ENCODE measurements at places on chromosomes 7 and 10.

DNA sequence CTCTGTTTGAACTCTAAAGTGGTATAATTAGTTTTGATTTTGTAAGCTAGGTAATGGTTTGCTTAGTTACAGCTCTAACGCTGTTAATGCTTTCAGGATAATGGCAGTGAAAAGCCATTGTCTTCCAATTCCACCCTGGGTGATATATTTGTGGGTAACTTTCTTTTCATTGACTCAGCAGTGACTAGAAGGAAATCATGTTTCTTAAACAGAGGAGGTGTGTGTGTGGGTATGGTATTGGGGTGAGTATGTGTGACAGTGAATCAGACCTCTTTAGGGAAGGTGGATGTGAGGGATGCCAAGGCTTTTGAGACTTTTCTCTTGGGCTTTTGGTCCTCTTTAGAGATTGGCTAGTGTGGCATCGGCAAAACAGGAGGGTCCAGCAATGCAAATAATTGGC lies 13.6 kb downstream of the ENTPD7 start:
- no peak for DNase-seq

- no peak for DNase-seq
Measured at GRCh38 chr10:77846718-77847311, 79.7 kb downstream of the DLG5 start.

DNA sequence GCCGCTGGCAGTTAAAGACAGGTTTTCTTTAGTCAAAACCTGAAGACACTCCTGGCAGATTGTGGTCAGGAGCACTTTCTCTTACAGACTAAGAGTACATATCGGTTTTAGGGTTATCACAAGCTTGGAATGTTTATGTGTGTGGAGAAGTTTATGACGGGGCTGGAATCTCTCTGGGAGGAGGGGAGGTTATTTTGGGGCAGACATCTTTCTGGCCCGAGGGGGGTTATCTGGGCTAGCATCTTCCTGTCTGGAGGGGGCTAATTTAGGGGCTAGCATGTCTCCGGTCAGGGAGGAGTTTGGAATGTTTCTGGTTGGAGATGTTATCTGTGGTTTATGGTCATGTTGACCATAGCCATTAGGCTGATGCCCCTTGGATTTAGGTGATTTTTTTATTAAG lies 141.2 kb upstream of the KIF5B start:
- DNase-seq, result no peak

GRCh38 chr10:521261-522250 lies 167.9 kb downstream of the DIP2C start:
- no peak for DNase-seq

DNA sequence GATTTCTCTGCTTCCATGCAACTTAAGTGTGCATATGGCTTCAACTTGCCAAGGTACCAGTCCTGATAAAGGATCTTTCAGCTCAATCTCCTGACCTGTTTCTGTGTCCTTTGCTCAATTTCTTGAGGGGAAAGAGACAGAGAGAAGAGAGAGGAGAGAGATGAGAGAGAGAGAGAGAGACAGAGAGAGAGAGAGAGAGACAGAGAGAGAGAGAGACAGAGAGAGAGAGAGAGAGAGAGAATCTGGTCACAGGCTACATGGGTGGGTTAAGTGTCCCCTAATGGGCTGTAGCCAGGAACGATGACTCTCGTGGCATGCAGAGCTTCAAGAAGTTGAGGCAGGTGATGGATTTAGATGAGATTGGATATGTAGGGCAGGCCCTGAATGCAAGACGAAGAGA lies 335.2 kb upstream of the PRKCQ start:
- no peak for DNase-seq

DNA sequence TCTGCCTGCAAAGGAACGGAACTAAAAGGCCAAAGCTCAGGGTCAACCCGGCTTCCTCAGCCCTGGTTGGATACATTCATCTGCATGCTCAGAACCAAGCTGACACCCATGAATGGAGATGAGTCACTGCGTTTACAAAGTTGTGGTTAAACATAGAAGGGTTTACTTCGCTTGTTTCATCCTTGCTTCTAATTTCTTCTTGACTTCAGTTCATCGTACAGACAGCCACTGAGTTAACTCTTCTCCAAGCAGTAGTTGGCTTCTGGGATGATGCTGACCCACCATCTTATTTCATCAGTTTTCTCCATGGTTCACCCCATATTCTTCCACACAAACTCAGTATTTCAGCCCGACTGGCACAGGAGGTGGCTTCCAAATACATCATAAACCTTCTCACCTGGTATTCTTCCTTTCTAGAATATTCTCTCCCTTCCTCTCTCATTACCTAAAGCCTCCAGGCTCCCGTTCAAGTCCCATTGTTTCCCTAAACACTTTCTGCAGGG lies 166.3 kb upstream of the RNF32 start:
- no peak for DNase-seq

- DNase-seq, result no peak
Measured at GRCh38 chr10:32326680-32327363, 20.1 kb downstream of the EPC1 start.

- DNase-seq, result no peak
Measured at GRCh38 chr10:9140373-9140772, 1085.9 kb downstream of the GATA3 start.

- DNase-seq, result no peak
Measured at GRCh38 chr10:113177156-113177935, 227.3 kb downstream of the TCF7L2 start.

DNA sequence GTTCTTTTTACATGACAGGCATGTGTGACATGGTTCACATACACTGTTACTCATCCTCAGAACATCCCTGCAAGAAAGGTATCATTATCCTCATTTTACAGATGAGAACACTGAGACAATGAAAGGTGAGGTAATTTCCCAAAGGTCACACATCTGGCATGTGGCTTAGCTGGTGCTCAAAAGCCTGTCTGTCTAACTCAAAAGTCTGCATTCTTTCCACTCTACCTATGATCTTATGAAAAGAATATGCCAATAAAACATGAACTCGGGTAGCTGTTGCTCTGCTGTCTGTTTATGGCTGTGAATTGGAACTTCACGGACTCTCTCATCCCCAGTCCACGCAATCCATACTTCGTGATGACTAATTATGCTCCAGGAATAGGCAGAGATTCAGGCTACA lies 79.0 kb upstream of the ODAD2 start:
- DNase-seq, result no peak

DNA sequence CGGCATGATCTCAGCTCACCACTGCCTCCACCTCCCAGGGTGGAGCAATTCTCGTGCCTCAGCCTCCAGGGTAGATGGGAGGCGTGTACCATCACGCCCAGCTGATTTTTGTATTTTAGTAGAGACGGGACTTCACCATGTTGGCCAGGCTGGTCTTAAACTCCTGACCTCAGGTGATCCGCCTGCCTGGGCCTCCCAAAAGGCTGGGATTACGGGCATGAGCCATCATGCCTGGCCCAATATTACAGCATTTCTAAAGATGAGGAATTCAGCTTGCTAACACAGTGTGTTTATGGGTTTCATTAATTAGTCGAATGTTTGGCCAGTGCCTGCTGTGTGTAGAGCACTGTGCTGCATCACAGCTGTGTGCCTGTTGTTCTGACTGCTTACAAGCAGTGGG lies 3.7 kb downstream of the WDR37 start:
- DNase-seq, result no peak

- DNase-seq, result no peak
Measured at GRCh38 chr10:103709341-103709920, 145.9 kb downstream of the SH3PXD2A start.

DNA sequence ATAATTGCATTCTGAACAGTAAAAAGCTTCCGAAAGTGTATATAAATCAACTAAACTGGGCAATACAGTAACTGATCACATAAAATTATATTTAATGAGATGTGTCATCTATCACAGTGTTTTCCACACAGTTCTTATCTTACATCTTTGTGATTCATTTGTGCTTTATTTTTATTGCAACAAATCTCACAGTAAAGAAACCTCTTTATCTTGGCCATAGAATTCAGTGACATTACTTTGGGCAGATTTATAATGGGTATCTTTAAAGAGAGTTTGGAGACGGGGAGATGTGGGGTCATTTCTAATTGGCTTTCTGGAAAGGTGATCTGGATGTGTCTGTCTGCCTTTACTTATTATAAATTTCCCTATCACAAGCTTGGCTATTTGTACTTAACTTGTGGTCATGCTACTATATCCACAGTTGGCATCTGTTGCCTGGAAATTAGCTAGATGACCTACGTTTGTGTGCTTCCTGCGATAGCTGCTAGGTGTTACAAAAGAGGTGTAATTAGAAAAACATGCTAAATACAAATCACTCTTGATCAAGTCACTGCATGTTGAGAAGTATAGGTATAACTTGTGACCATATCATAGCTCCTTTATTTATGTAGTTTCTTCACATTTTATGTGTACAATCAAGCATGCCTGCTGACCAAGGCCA lies 123.8 kb downstream of the ARID5B start:
- DNase-seq, result no peak

DNA sequence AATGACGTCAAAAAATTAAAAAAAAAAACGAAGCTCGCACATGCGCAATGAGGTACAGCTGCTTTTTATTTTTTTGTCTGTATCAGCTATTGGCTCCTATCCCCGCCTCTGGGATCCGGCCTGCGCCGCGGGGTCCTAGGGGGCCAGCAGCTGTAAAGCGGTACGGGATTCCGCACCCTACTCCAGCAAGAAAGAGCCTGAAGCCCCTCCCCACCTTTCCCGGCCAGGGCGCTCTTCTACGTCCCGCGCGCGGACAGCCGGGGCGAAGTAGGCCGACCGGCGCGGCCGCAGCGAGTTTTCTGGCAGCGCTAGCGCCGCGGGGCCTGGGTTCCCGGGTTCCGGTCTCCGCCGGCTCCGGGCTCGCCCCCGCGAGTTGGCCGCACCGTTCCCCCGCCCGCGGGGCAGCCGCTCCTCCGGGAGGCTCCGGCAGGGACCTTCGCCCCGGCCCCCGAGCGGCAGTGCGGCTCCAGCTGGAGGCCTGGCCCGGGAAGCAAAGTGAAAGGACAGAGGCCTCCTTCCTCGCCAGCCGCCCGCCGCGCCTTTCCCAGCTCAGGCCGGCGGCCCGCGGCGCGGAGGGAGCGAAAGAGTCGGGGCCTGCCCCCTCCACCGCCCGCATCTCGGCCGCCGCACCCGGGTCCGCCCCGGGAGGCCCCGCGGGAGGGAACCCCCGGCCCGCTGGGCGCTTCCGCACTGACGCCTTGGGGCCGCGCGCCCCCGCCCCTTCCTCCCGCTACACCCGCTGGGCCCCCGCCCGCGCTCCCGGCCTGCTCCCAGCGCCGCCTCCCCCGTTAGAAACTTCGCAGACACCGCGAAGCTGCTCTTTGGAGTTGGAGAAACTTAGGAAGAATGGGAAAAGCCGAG lies 4.7 kb upstream of the SPAG6 start:
- DNase-seq, result peak; percentile 30

DNA sequence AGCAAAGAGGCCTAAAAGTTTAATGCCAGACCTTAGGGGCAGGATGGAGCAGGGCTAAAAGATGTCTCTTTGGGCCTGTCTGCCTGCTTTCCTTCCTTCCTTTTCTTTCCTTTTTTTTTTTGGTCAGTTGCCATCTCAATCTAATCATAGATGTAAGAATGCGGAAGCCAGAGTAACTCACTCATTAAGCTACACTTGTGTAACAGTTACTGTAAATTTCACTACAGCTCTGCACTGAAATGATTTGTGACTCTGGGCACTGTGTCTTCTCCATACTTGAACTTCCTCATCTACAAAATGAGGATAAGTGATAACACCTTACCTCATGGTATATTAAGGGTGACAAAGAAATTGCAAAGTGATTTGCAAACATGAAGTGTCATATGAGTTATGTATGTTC lies 75.5 kb upstream of the AGK start:
- no peak for DNase-seq

- DNase-seq, result no peak
Measured at GRCh38 chr7:137628216-137628615, 218.6 kb downstream of the DGKI start.

DNA sequence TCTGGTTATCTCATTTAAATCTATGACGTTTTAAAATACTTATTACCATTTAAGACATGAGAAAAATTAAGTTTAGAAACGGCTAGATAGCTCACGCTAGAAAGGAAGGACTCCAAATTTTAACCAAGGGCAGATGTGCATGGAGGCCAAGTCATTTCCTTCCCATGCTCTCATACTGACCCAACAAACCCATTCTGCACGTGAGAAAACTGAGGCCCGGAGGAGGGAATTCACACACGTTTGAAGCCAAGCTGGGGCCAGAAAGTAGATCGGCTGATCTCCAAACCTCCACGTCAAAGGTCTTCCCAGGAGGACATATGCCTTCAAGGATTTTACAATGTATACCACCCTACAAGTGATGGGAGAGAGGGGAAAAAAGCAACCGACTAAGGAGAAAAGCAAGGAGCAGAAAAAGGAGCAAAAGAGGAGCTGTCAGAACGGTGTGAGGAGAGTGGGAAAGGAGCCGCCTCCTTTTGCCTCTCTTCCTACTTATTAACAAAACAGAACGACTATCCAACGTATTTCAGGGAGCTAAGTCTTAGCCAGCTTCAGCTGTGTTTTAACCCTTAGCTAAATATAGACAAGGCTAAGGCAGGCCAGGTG lies 645 bp upstream of the SIRT1 start:
- DNase-seq, result no peak

- DNase-seq, result no peak
Measured at GRCh38 chr7:158318511-158318913, 269.1 kb downstream of the PTPRN2 start.

DNA sequence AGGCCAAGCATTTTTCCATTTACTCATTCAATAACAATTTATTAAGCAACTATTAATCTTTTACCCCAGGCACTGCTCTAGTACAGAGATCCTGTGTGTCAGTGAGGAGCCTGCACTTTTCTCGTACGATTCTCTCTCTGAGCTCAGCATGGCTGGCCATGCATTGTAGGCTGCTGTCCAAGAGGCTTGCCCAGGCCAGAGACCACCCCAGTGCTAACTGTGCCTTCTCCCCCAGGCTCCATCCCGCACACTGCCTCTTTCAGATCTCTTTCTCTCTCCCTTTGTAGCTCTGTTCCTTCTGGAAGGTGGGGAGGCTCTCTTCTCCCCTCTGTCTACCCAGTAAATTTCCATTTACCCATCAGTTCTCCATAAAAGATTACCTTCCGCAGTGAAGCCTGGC lies 101.0 kb upstream of the IKZF1 start:
- no peak for DNase-seq

- no peak for DNase-seq
Measured at GRCh38 chr7:149427096-149427680, 33.7 kb downstream of the ZNF777 start.

DNA sequence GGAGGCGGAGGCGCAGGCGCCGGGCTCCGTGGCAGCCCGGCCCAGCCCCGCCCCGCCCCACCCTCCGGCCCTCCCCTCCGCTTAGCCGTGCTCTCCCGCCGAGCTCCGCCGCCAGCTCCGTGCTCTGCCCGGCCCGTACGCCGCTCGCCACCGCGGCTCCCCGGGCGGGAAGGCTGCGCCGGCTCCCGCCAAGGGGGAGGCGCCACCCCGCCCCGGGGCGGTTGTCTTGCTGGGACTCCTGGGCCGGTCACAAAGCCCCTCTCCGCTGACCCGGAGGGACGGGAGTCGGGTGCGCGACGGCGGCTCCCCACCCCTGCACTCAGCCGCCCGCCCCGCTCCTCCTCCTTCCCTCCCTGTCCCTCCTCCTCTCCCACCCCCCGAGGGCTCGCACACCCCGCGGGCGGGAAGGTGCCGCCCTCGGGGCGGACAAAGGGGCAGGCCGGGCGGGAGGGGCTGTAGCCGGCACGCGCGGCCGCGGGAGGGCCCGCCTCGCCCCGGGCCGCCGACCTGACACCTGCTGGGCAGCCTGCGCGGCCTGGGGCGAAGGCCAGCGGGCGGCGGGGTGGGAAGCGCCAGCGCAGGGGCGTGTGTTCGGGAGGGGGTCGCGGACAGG lies 11.5 kb upstream of the SP8 start:
- DNase-seq, result peak; percentile 83

GRCh38 chr7:4665661-4666060 lies 16.4 kb upstream of the FOXK1 start:
- no peak for DNase-seq

- no peak for DNase-seq
Measured at GRCh38 chr10:4846775-4847174, 20.8 kb downstream of the AKR1E2 start.
